ENCODE measurements at places on chromosomes 13 and 19.
A peak's percentile ranks its signal among the peaks of the same experiment; 100 is the strongest.

GRCh38 chr19:45168767-45169351, 8.1 kb upstream of the NKPD1 start:
- DNase-seq = peak; percentile 31

DNA sequence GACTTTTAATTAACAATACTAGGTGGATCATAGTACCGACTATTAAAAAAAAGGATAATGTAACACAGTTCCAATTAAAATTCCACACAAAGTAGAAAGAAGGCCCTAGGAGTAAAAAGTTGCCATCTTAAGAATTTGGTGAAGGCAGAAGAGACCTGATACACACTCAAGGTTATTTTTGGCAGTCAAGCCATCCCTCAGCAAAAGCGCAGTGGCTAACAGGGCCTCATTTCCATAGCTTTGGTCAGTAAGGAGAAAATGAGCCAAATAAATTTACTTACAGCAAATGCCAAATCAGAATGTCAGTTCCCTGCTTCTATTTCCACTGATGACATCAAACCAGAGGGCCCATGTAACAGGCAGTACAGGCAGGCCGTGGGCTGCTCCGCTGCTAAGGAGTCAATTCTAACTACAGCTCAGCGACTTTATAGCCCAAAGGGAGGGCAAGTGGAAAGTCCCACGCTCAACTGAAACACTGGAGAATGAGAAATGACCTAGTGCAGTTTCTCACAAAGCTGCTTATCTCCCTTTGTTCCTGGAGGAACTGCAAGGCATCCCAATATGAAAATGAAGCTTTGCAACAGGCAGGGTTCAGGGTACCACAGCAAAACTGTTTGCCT, 6.3 kb downstream of the ARGLU1 start:
- no peak for DNase-seq

DNA sequence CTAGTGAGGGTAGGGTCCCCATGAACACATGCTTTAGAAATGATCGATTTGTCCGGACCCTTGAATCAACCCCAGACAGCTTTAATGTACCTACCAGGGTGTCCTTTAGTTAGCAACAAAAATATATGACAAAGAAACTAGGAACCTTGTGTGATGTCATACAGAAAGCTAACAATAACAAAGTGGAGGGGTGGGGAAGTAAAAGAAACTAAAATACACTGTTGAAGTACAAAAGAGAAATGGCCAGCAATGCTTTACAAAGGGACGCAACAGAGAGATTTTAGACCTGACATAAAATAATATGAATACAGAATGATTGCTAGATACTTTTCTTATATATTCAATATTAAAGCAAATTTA, 40.0 kb downstream of the DZIP1 start:
- no peak for DNase-seq

GRCh38 chr19:9155591-9155990, 15.4 kb downstream of the ZNF317 start:
- DNase-seq = no peak

- no peak for DNase-seq
Observed at GRCh38 chr19:3065675-3066357, 3.5 kb upstream of the TLE5 start.

- DNase-seq = no peak
Observed at GRCh38 chr13:43232144-43232872, 208.9 kb downstream of the DNAJC15 start.

- no peak for DNase-seq
Observed at GRCh38 chr13:23969647-23970046, 72.3 kb upstream of the C1QTNF9B start.

DNA sequence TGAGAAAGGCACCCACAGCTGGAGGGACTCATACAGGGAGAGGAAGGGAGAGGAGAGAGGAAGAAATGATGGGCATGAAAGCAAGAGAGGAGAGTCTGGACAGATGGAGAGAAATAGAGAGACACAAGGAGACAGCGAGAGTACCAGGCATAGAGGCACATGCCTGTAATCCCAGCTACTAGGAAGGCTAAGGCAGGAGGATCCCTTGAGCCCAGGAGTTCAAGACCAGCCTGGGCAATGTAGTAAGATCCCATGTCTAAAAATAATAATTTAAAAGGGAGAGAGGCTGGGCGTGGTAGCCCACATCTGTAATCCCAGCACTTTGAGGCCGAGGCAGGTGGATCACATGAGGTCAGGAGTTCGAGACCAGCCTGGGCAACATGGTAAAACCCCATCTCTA, 9.3 kb downstream of the UNC13A start:
- no peak for DNase-seq

- no peak for DNase-seq
Observed at GRCh38 chr13:109699628-109700071, 86.7 kb downstream of the IRS2 start.

- no peak for DNase-seq
Observed at GRCh38 chr19:1851654-1852580, 3.6 kb upstream of the REXO1 start.

- DNase-seq = no peak
Observed at GRCh38 chr13:111460548-111461444, 140.4 kb downstream of the TEX29 start.

Measured in NCI-H2107 (cell line).